ENCODE measurements at places on chromosomes 2 and 18.

GRCh38 chr2:176088048-176088936 lies 4.2 kb upstream of the HOXD13 start:
- no peak for DNase-seq

DNA sequence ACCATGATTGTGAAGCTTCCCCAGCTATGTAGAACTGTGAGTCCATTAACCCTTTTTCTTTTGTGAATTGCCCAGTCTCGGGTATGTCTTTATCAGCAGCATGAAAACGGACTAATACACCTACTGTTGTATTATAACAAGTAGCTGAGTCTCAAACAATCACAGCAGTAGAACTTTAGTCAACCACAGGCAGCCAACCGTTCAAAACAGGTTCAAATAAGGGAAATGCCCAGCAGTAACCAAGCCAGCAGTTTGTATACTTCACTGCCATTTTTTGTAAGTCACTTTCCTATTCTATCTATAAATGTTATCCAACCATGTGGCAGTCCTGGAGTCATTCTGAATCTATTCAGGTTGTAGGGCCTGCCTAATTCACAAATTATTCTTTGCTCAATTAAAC lies 1560.6 kb upstream of the SLC39A10 start:
- DNase-seq: no peak

GRCh38 chr18:33826151-33826550 lies 248.1 kb downstream of the ASXL3 start:
- no peak for DNase-seq

DNA sequence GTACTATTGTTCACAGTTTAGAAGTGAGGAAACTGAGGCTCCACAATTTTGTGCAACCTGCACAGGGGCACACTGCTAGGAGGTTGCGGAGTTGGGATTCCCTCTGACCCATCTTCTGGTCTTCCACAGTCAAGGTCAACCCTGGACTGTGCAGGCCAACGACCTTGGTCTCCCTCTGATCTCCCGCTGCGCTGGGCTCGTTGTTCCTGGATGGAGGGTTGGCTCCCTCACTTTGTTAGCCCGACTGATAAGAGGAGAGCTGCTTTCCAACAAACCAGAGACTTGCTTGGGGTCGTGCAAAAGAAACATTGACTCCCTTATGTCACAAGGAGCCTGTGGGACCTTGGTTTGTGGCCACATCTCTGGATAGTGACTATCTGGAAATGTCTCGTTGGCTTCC lies 187.6 kb downstream of the MYCN start:
- no peak for DNase-seq

DNA sequence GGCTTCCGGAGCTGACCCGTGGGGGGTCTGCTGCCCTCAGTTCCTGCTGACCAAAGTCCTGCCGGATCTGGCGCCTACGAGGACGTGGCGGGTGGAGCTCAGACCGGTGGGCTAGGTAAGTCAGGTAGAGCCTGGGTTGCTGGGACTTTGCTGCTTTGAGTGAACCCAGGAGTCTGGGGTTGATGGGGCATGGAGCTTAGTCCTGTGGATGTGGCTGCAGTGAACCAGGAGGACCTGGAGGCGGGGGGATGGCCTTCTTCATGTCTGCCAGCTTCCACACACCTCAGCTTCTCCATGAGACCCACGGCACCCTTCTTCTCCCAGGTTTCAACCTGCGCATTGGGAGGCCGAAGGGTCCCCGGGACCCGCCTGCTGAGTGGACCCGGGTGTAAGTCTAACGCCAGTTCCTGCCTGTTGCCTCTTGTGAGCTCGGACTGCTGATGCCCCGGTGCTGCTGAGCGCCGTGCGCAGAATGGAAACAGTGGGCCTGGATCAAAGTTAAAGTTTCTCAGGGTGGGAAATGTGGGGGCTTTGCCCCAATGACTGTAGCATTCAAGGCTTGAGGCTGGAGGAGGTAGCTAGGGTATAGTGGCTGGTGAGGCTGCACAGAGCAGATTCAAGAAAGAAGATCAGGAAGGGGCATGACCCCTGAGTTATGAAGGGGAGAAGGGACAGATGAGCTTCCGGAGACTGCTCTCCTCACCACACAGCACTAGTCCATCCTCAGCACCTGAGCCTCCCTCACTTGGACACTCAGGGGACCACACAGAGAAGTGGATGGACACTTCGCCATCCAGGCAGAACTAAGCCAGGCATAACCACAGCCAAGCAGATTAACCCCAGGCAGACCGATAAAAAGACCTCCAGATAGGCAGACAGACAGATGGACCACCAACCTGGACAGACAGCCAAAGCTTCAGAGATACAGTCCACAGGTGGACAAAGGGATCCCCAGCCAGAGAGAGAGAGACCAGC lies 17.3 kb downstream of the PTPN18 start:
- no peak for DNase-seq

DNA sequence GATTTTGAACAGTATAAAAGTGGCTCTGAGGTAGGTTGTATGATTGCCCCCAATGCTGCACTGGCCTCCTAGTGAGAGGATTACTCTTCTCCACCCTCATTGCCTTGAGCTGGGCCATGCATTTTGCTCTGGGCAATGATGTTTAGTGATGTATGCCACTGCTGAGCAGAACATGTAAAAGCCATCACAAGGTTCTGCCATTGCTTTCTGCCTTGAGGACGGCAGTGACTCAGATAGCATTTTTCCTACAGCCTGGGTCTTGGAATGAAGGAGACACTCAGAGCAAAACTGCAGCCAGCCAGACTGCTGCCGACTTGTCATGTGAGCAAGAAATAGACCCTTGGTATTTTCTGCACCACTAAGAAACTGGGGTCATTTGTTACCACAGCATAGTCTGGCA lies 27.6 kb downstream of the GPATCH11 start:
- no peak for DNase-seq

DNA sequence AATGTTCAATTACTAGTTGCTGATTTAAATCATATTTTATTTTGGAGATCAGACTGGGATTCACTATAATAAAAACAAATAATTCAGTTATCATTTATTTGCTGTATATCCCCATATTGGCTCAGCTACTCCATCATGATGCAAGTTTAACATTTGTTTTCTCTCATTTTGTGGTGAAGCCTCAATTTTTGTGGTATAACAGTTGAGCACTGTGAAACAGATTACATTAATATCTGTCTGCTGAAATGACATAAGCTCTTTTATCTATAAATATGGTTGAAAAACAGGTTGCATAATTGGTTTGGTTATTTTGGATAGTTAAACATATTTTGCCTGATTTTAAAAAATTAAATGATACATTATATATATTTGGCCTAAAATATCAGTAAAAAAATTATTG lies 67.7 kb downstream of the DPP4 start:
- no peak for DNase-seq

GRCh38 chr18:79260510-79260909 lies 135.2 kb upstream of the NFATC1 start:
- DNase-seq: no peak
